Activated T-helper 1 cell treated with anti-CD3 and anti-CD28 coated beads, Interleukin-12 subunit alpha, Interleukin-12 subunit beta, Interleukin-2, Interleukin-4 antibody, amounts not matched to agents 30 ng/mL and 10 ng/mL and 1 ng/mL, durations not matched to agents 14 hours and 24 hours and 36 hours (primary cell): ENCODE measurements at places on chromosomes 2 and 18. TPM values are rescaled to one million over a fixed set of nuclear protein-coding genes. Genes with fewer than 3 reads are reported as not detected.

Gene MERTK
- total RNA-seq = 1.3 and 1.9 TPM in 2 replicates

- peaks cover 38% of the 10 kb centered on the region for H3K36me3 ChIP-seq
- no peak overlapping the region for H3K4me3 ChIP-seq
- no peak overlapping the region for H3K27ac ChIP-seq
Measured at GRCh38 chr2:171824086-171824485, 70.0 kb downstream of the SLC25A12 start.

- no peaks in the 10 kb centered on the region for H3K27me3 ChIP-seq
- peaks cover 42% of the 10 kb centered on the region for H3K36me3 ChIP-seq
- H3K4me1 ChIP-seq = peaks cover 72% of the 10 kb centered on the region
- H3K4me3 ChIP-seq = no peak overlapping the region
- H3K27ac ChIP-seq = no peak overlapping the region
- DNase-seq = no peak
Measured at GRCh38 chr2:64139956-64140355, 4.3 kb downstream of the PELI1 start.

- peaks cover 11% of the 10 kb centered on the region for H3K4me1 ChIP-seq
- DNase-seq = no peak
- H3K36me3 ChIP-seq = no peaks in the 10 kb centered on the region
- H3K27ac ChIP-seq = no peak overlapping the region
- peaks cover 10% of the 10 kb centered on the region for H3K27me3 ChIP-seq
Measured at GRCh38 chr2:219642069-219642454, 14.6 kb downstream of the SLC4A3 start.

- no peaks in the 10 kb centered on the region for H3K27me3 ChIP-seq
- peaks cover 49% of the 10 kb centered on the region for H3K36me3 ChIP-seq
- H3K27ac ChIP-seq = peak overlapping the region; percentile 31
- no peak for DNase-seq
Measured at GRCh38 chr2:241132538-241133435, 16.5 kb downstream of the PASK start.

GRCh38 chr18:49854681-49855080 is 41.3 kb upstream of the ACAA2 start:
- no peak overlapping the region for H3K27ac ChIP-seq
- no peak for DNase-seq
- H3K4me1 ChIP-seq = peaks cover 4% of the 10 kb centered on the region

- H3K27ac ChIP-seq = no peak overlapping the region
- H3K27me3 ChIP-seq = no peaks in the 10 kb centered on the region
- no peak overlapping the region for H3K4me3 ChIP-seq
- H3K36me3 ChIP-seq = peaks cover 9% of the 10 kb centered on the region
- DNase-seq = no peak
Measured at GRCh38 chr2:240498958-240499260, 58.9 kb downstream of the ANKMY1 start.

DNA sequence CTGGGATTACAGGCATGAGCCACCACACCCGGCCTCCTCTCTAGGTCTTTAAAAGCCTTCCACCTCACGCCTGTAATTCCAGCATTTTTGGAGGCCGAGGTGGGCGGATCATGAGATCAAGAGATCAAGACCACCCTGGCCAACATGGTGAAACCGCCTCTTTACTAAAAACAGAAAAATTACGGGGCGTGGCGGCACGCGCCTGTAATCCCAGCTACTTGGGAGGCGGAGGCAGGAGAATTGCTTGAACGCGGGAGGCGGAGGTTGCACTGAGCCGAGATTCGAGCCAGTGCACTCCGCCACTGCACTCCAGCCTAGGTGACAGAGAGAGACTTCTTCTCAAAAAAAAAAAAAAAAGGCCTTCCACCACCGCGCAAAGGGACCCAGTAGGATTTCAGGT is 1.3 kb upstream of the FAM117B start:
- no peaks in the 10 kb centered on the region for H3K27me3 ChIP-seq
- H3K4me1 ChIP-seq = peaks cover 32% of the 10 kb centered on the region
- H3K36me3 ChIP-seq = no peaks in the 10 kb centered on the region
- no peak for DNase-seq
- H3K4me3 ChIP-seq = peak overlapping the region; percentile 91
- H3K27ac ChIP-seq = no peak overlapping the region

DNA sequence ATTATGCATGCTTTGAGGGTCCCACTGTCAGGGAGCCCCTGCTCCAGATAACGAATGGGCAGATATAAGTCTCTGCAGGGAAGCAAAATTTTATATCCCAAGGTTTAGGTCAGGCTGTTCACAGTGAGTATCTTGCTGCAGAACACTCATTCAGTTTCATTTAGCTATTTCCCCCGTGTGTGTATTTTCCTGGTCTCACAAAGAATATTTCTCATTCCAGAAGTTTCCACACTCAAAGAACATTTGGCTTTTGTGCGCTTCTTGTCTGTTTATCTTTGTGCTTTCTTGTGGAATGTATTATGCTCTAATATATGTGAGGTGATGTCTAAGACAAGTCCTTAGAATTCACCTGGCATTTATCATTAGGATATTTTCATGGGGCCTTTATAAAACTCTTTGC is 140.4 kb upstream of the MMADHC start:
- no peak for DNase-seq
- no peaks in the 10 kb centered on the region for H3K36me3 ChIP-seq
- H3K4me1 ChIP-seq = no peaks in the 10 kb centered on the region

DNA sequence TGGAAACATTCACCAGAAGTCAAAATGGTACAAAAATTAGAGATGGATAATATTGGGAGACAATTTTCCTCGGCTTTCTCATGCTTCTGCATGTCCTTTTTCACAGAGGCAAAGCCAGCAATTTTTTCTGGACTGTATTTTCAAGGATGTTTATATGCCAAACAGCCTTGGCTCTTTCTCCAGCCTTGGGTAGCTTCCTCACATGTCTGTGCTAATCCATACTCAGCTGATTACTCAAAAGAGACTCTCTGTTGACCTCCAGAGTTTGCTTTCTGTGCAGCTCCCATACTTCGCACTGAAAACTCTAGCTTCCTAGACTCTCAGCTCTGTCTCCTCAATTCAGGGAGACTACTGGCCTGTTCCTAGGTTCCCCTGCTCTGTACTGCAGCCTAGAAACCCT is 10.6 kb downstream of the C18orf63 start:
- no peak overlapping the region for H3K4me3 ChIP-seq
- H3K4me1 ChIP-seq = no peaks in the 10 kb centered on the region
- no peak for DNase-seq
- peaks cover 20% of the 10 kb centered on the region for H3K27me3 ChIP-seq
- no peaks in the 10 kb centered on the region for H3K36me3 ChIP-seq
- no peak overlapping the region for H3K27ac ChIP-seq

- peaks cover 2% of the 10 kb centered on the region for H3K27me3 ChIP-seq
- no peak overlapping the region for H3K4me3 ChIP-seq
- no peaks in the 10 kb centered on the region for H3K36me3 ChIP-seq
- H3K27ac ChIP-seq = peak overlapping the region; percentile 15
Measured at GRCh38 chr2:48417856-48418838, 111.8 kb upstream of the STON1 start.

- H3K36me3 ChIP-seq = peaks cover 4% of the 10 kb centered on the region
- H3K4me3 ChIP-seq = no peak overlapping the region
- no peak overlapping the region for H3K27ac ChIP-seq
- no peak for DNase-seq
- H3K27me3 ChIP-seq = peaks cover 9% of the 10 kb centered on the region
Measured at GRCh38 chr2:425947-426346, 138.1 kb upstream of the ALKAL2 start.

DNA sequence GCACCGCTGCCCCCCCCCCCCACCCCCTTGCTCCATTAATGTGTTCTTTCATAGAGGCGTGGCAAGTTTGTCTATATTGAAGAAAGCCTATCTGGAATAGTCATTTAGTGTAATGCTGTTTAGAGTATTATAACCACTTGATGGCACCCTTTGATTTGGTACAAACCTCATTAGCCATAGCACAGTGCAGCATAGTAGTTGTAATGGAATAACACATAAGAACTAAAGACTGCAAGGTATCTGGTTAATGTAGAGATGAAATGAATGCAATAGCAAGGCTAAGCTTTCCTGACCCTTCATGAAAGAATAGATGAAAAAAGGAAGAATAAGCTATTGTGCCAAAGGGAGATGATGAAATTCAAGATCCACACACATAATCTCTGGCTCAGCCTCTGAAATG is 81.9 kb downstream of the EHBP1 start:
- peaks cover 9% of the 10 kb centered on the region for H3K4me1 ChIP-seq
- no peak overlapping the region for H3K4me3 ChIP-seq
- no peak for DNase-seq
- H3K27ac ChIP-seq = no peak overlapping the region
- no peaks in the 10 kb centered on the region for H3K36me3 ChIP-seq
- H3K27me3 ChIP-seq = no peaks in the 10 kb centered on the region

DNA sequence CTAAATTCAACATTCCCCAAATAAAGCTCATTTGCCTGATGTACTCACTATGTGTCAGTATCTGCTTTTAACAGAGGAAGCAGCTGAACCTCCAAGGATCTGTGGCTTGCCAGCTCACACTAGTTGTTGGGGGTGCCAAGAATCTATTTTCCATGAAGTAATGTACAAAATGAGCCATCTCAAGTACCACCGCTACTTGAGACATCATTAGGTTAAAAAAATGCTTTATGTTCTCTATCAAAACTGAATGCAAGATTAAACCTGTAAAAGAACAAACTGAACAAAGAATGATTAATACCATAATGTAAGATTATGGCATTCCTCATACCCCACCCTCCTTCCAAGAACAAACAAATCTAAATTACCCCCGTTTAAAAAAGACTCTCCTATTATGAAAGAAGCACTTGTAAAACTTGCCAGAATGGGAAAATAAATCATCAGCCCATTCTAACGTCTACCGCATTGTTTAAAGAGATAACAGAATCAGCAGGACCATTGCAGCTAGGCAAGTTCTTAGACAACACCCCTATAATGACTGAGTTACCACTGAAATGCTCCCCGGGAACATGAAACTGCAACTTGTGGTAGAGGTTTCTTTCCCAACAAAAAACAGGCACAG is 471.6 kb downstream of the DLGAP1 start:
- DNase-seq = no peak
- no peak overlapping the region for H3K27ac ChIP-seq
- no peak overlapping the region for H3K4me3 ChIP-seq
- peaks cover 4% of the 10 kb centered on the region for H3K36me3 ChIP-seq
- no peaks in the 10 kb centered on the region for H3K27me3 ChIP-seq

- no peaks in the 10 kb centered on the region for H3K4me1 ChIP-seq
- no peak for DNase-seq
- H3K4me3 ChIP-seq = no peak overlapping the region
Measured at GRCh38 chr2:219325657-219326315, 6.8 kb downstream of the RESP18 start.

- peaks cover 71% of the 10 kb centered on the region for H3K4me1 ChIP-seq
- DNase-seq = no peak
- H3K36me3 ChIP-seq = peaks cover 6% of the 10 kb centered on the region
- H3K4me3 ChIP-seq = peak overlapping the region; percentile 83
Measured at GRCh38 chr18:13616041-13616440, 110.3 kb downstream of the FAM210A start.

- DNase-seq = no peak
- H3K4me3 ChIP-seq = peak overlapping the region; percentile 33
- peak overlapping the region; percentile 58 for H3K27ac ChIP-seq
- peaks cover 90% of the 10 kb centered on the region for H3K27me3 ChIP-seq
Measured at GRCh38 chr2:222296911-222297599, 1.7 kb downstream of the PAX3 start.

DNA sequence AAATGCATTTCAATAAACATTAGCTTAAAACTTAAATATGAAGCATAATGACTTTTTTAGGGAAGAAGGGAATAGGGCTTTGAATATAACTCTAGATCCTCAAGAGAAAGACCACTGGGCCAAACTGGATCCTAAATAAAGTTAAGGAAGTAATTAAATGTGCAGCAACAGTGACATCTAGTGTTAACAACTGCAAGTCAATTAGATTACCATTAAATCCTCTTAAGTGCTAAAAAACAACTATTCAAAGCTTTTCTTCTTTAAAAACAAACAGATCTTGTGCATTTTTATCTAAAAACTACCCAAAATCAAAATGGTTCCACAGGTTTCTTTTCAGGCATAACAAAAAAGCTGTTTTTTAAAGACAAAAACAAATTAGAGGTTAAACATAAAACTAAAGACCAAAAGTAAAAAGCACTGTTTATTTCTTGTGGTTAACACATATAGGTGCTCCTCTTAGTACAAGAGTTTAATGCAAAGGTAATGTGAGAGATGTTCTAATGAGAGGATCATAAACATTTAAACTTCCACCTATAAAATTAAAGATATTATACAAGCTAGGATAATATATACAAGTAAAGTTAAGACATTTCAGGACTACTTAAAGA is 111.4 kb downstream of the THADA start:
- no peak overlapping the region for H3K27ac ChIP-seq
- H3K36me3 ChIP-seq = peaks cover 19% of the 10 kb centered on the region
- H3K4me3 ChIP-seq = no peak overlapping the region
- no peak for DNase-seq
- H3K4me1 ChIP-seq = peaks cover 7% of the 10 kb centered on the region
- no peaks in the 10 kb centered on the region for H3K27me3 ChIP-seq

DNA sequence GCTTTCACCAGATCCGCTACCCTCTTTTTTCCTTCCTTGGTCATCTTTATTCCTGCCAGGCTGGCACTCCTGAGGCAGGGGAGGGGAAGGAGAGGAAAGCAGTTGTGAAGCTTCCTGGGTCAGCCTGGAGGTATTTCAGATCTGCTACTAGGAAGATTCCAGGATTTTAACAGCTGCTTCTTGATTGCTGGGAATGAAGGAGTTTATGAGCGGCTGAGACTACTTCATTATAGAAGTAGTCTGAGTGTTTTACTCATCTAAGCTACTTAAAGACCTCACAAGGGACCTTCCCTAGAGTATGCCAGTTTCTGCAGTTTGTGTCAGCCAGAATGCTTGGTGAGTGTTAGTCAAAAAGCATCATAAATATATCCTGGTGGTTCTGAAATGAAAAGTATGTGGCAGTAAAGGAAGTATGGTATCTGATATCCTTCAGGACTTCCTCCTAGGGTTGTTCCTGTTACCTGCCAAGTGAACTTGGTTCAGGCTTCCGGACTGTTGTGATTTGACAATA is 1.9 kb downstream of the TANC1 start:
- peak overlapping the region; percentile 82 for H3K4me3 ChIP-seq
- H3K27ac ChIP-seq = no peak overlapping the region
- H3K27me3 ChIP-seq = peaks cover 64% of the 10 kb centered on the region
